ENCODE measurements at places on chromosomes 13 and 19.

GRCh38 chr19:57190301-57190700, 999 bp upstream of the ZNF264 start:
- no peak for DNase-seq

GRCh38 chr13:41639955-41640780, 182.8 kb downstream of the RGCC start:
- no peak for DNase-seq

DNA sequence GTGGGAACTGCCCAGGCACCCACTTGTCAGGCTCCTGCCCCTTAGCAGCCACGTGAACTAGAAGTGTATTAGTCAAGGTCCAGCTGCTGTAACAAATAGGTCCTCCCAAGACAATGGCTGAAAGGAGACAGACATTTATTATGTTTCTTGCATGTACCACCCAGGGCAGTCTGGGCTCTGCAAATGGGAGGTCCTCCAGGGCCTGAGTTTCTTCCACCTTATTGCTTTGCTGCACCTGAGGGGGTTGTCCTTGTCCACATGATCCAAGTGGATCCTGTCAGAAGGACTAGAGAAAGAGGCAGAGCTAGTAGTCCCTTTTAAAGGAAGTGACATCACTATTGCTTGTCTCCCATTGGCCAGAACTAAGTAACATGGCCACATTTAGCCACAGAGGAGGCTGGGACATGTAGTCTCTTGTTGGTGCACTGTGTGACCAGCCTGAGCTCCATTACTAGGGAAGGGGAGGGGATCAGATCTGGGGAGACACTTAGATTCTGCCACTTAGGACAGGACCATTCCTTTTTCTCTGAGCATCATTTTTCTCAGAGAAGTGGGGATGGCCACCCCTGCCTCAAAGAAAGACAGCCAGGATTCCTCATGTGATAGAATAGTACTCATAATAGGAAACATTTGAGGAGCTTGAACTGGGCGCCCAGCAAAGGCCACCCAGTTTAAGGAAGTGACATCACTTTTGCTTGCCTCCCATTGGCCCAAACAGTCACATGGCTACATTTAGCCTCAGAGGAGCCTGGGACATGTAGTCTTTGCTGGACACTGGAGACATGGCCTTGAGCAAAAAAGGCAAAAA, 15.1 kb downstream of the CC2D1A start:
- no peak for DNase-seq

DNA sequence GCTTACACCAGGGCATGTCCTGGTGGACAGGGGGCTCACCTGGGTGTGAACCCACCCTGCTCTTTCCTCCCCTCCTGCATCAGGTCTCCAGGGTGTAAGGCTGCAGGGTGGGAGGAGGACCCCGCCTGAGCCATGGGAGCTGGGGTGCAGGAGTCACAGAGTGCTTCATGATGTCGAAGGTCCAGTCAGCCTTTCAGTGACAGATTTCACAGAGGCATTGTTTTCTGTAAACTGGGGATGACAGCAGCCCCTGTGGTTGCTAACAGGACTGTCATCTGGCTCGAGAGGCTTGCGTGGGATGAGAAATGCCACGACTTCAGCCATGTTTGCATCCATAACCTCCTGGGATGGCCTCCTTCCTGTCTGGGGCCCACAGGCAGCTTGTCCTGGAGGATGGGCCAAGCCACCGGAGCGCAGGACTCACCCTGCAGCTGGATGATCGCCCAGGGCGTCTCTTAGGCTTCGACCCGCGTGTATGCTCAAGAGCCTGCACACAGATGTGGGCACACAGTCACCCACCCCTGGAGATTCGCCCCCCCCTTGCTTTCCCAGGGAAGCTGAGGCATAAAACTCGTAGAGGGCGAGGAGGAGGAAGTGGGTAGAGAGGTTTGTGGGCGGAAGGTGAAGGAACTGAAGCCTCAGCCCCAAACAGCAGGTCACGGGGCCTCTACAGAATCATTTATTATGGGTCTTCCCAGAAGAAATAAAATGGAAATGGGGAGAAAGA, 4.9 kb downstream of the NANOS3 start:
- DNase-seq, result no peak

DNA sequence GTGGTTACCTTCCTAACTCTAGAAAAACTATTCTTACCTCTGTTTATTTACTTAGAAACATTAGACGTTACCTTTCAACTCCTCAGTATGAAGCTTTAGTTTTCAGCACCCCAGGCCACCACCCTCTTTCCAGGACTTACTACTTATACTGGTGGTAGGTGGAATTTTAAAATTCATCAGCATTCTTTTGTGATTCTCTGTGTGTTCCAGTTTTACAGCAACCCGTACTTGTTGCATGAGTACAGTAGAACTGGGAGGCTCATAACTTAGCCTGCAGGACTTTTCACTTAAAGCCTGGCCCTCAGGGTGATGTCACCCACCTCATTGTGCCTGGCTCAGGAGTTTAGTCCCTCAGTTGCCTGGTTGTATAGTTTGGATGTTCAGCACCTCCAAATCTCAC, 49.4 kb upstream of the ALOX5AP start:
- no peak for DNase-seq

DNA sequence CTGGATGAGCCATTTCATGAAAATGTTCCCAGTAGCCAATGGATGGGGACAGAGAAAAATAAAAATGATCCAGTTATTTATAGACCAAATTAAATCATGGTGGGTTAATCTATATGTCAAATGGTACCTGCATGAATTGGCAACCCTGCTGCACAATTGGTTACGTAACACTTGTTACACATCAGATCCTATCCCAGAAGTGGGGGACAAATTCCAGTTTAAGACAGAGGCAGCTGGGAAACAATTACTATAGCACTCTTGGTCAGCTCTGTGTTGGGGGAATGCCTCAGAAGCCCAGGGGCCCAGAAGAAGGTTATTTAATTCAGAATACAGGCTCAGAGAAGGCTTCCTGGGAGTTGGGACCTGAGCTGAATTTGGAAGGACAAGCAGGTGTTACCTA, 81.1 kb upstream of the FLT1 start:
- DNase-seq, result no peak

DNA sequence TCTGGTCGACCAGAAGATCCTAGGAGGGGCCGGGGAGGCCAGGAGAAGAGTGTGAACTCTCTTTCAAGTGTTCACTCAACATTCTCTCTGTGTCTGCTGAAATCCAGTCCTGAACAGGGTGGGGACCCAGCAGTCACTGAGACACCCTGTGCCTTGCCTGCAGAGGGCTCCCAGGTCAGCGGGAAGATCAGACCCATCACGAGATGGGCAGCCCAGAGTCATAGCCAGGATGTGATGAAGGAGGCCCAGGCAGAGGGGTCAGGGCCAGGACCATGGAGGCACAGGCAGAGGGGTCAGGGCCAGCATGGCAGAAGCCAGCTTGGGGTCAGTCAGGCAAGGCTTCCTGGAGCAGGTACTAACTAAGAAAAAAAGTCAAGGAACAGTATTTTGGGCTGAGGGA, 9.4 kb downstream of the NUMBL start:
- no peak for DNase-seq

GRCh38 chr13:51584731-51585672, 740 bp downstream of the WDFY2 start:
- DNase-seq, result no peak

DNA sequence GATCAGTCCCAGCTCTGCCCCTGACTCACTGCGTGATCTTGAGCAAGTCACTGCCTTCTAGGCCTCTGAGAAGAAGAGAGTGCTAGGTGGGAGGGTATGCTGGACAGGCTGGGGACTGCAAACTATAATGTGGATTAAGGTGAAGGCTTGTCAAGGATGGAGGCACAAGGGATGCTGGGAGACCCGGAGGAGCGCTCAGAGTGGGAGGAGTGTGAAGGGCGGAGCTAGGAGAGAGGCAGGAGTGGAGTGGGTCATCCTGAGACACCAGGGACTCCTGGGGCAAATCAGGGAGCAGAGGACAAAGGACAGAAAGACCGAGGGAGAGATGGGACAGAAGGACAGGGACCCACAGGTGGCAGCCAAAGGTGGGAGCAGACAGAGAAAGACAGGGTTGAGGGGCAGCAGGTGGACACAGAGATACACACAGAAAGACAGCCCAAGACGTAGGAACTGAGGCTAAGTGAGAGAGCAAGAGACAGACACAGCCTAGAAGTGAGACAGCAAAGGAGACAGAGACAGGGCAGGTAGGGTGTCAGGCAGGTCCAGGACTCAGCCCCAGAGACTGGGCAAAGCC, 2.6 kb downstream of the GRIK5 start:
- DNase-seq, result no peak

DNA sequence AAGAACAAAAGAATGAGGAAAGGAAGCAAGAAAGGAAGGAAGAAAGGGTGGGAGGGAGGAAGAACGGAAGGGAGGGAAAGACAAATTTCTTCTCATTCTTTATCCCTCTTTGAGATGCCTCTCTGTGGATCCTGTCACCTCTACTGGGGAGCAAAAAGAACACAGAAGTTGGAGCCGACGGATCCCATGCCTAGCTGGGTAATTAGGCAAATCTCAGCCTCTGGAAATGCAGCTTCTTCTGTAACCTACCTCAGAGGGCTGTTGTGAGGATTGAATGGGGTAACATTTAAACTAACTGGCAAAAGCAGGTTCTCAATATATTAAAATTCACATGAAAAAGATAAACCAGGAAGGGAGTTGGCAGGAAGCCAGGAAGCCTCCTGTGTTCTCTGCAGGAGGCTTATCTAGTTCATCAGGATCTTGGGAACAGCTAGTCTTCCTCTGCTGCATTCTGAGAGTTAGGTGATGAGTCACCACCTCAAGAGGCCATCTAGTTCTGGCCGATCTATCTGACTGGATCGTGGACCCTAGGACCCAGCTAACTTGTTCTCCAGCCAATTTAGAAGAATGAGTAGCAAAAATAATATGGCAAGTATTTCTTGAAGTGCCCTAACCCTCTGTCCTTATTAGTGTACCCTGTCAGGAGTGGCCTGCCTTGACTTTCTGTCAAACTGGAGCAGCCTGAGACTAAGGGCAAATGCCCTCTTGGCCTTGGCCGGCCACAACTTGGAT, 15.2 kb upstream of the CPB2 start:
- DNase-seq, result no peak

DNA sequence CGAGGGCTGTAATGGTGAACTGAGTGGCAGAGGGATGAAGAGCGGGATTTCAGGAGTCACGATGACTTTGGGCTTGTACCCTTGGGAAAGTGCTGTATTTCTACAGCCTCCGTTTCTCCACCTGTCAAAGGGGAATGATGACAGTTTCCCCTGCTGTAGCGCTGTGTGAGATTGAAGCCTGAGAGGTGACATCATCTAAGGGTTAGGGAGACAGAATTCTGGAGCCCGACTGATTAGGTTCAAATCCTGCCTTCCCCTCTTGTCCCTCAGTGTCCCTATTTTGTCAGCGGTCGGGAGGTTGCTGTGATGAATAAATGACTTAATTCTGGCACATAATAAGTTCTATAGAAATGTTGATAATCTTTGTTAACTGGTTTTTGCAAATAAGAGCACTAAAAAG, 693 bp downstream of the MRPL4 start:
- DNase-seq, result no peak

DNA sequence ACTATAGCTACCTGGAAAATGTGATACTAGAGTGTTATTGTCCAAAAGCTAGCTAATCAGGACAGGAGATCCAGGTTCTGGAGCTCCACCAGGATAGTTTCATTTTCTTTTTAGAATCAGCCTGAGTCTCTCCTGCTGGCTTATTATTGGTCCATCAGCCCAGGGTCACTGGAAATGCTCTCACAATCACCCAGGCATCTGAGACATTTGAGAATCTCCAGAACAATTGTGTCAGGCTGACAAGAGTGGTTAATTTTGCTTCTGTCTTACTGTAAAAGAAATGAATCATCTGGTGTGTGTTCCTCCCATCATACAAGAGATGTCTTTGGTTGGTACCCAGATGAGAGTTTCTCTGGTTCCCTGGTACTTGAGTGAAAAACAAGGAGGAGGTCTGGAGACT, 43.6 kb upstream of the ZNF681 start:
- DNase-seq, result no peak

DNA sequence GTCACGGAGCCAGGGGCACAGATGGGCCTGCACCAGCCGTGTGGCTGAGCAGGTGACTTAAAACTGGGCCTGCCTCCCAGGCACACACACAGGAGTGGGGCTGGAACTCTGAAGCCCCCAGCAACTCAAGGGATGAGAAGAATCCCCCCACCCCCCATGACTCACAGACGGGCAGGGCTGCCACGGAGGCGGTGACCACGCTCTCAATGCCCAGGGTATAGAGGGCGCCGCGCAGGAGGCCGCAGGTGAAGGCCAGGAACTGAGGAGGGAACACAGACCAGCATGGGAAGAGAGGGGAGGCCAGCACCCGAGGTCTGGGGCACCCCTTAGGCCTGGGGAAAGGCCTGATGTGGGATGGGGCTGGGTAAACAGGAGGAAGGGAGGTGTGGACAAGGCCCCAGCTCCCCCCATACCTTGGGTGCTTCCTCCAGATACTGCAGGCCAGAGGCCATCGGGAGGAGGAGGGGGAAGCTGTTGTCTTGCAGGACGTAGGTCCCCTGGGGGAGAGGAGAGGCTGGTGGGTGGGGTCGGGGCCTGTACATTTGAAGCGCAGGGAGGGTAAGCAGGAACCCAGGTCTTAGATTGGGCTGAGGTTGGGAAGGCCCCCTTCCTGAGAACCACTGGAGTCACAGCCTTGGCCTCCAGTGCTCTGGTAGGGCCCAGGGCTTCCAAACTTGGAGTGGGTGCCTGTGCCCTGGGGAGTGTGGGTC, 3.1 kb upstream of the NKPD1 start:
- DNase-seq, result no peak

GRCh38 chr13:97809576-97809975, 143.9 kb upstream of the IPO5 start:
- no peak for DNase-seq

DNA sequence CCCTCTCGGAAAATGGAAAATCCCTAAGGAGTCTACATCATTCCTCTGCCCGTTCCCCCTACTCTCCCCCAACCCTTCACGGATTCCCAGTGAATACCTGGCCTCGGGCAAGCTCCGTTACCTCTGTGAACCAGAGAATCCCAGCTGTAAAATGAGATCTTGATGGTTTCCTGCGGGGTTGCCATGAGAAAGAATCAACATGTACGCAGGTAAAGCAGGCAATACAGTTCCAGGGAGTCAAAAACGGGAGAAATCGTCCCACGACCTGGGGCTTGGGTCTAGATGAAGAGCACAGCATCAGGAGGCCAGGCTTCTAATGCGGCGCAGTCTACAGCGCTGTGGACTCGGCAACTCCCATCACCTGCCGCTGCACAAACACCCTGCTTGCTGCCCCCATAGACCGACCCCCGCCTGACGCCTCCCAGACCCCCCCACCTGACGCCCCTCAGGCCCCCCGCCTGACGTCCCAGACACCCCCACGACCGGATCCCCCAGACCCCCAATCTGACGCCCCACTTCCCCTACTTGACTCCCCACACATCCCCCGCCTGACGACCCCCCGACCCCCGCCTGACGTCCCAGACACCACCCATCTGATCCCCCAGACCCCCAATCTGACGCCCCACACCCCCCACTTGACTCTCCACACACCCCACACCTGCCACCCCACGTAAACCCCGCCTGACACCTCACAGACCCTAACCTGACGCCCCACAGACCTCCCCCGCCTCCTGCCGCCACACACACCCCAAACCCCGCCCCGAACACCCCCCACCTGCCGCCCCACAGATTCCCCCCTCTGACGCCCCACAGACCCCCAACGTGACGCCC, 680 bp downstream of the LIG4 start:
- no peak for DNase-seq

- no peak for DNase-seq
Measured at GRCh38 chr13:54628383-54628782, 1599.8 kb downstream of the OLFM4 start.

- DNase-seq, result no peak
Measured at GRCh38 chr13:36718686-36719085, 44.9 kb downstream of the SERTM1 start.

GRCh38 chr13:81760316-81760715, 1419.4 kb upstream of the SPRY2 start:
- no peak for DNase-seq

All from fibroblast of skin of left biceps (primary cell).